KBM-7 (cell line): ENCODE measurements at places on chromosomes 7 and 10.

DNA sequence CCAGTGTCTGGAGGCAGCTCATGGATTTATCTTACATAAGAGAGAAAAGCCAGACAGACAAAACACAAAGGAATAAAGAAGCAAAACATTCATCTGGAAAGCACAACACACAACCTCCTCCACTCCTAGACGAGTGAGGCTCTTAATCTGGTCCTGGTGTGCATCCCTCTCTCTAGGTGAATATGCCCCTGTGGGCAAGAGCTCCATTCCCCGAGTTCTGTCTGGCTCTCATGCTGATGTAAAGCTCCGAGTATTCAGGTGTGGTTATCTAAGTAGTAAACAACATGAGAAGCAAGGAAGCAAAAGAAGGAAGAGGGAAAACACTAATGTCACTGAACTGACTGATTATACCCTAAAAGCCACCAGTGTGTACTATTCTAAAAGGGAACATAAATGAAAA lies 47.9 kb upstream of the FEZF1 start:
- DNase-seq = no peak

GRCh38 chr7:98643236-98643985 lies 26.3 kb downstream of the NPTX2 start:
- no peak for DNase-seq

- DNase-seq = no peak
Measured at GRCh38 chr7:31059551-31059950, 7.4 kb downstream of the ADCYAP1R1 start.

GRCh38 chr10:113985297-113985844 lies 58.3 kb upstream of the ADRB1 start:
- no peak for DNase-seq

GRCh38 chr7:83153419-83153818 lies 9.3 kb downstream of the PCLO start:
- DNase-seq = no peak

DNA sequence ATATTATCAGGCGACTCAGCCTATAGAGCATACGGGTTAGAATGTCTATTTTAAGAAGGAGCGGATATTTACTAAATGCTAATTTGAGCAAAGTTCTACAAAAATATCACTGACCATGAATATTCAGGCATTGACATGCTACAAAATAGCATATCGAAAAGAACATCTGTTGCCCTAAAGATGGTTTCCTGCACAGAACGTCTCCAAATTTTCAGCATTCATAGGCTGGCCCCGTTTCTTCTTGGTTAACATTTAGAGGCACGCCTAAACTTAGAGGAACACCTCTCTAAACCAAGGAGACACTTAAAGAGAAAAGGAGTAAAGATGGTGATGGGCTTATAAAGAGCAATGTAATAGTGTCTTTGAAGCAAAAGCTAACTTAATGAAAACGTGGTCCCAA lies 1.3 kb upstream of the MINPP1 start:
- DNase-seq = no peak

DNA sequence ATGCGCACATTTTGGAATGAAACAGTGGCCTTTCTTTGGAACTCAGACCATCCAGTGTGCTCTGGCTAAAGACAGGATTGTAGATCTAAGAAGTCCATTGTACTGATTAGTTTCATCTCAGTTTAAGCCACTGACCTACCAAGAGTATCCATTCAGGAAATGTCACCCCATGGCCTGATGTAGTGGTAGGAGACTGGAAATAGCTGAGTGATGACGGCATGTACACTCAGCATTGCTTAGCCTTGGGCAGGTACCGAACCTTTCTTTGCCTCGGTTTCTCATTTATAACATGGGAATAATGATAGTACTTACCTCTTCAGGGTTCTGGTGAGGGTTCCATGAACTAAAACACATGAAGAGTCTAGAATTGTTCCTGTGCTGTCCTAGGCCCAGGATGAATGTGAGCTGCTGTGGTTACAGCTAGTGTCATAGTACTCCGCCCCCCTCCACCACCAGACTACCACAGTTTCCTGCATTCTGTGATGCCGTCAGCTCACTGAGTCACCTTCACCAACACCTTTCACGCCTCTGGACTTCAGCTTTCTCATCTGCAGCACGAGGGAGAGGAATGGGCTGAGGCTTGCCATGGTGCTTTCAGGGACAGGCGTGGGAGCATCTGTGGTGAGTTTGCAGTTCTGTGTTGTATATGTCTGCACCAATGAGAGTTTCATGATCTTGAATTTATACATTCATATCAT lies 484.0 kb upstream of the GALNT17 start:
- DNase-seq = no peak

GRCh38 chr10:70761031-70761601 lies 24.1 kb downstream of the TBATA start:
- DNase-seq = no peak

DNA sequence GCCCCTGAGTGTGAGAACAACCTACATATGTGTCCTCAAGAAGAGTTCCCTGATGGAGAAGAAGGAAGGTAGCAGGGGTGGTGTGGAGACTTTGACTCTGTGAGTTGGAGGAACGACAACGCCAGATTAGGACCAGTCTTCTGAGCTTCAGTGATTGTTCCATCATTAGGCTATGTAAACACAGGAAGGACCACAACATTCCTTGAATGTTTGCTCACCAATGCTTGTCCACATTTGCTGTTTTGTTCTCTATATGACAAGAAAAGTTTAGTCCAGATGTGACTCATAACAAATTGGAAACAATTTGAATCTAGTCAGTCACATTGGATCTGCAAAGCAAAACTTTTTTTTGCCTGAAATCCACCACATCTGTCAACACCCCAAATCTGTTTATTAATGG lies 62.7 kb downstream of the ENTPD1 start:
- DNase-seq = no peak

GRCh38 chr7:35797311-35797710 lies 3.5 kb upstream of the SEPTIN7 start:
- peak; percentile 77 for DNase-seq

DNA sequence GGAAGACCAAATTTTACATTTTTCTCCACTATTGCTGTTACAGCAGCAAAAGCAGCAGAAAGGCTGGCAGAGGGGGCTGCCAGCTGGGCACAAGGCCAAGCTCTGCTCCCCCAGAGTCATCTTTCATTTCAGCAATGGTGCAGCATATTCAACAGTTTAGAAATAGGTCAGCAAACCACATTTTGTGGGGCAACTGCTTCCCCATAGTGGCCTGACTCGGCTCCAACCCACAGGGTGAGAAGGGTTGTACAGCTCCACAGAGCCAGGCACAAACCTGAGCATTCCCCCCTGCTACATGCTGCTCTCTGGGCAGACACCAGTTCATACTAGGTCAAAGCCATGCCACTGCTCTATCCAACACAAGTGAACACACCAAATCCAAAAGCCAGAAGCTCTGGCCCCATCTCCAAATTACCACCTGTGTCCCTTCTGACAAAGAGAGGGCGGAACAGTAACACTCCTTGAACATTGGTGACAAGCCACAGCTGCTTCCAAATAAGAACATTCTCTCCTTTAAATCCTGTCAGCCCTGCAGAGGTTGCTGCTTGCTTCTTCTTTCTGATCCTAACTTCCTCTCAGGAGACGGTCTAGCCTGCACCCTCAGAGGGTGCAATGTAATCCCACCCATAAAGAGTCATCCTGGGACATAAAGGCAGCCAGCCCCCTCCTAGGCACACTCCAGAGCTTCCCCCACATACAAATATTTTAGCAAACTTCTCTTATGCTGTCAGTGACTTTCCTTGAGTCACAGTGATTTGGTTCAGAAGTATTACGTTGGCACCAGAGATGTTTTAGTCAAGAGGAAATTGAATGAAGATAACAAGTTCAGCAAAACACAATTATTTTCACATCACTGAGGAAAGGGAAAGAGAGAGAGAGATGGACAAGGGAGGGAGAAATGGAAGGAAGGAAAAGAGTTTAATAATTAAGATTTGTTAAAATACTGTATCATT lies 39.0 kb upstream of the SLIT1 start:
- no peak for DNase-seq

GRCh38 chr10:13759168-13759567 lies 172.4 kb downstream of the PRPF18 start:
- no peak for DNase-seq

- no peak for DNase-seq
Measured at GRCh38 chr7:94417901-94418300, 23.2 kb downstream of the COL1A2 start.

DNA sequence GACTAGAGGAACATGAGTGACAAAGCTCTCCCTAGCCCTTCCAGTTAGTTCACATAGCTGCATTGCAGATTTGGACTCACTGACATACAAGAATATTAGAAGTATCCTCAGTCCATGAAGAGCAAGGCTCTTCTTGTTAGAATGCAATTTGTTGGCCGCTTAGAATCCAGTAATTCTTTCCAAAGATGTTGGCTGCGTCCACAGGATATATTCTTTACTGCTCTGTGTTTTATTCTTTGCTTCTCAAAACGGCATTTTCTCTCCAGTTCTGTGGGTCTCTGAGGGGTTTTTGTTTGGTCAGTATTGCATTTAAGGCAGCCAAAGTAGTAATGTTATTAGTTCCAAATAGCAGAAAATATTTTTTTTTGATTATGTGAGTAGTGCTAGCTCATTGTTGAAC lies 588.6 kb downstream of the DNAJB9 start:
- DNase-seq = no peak

DNA sequence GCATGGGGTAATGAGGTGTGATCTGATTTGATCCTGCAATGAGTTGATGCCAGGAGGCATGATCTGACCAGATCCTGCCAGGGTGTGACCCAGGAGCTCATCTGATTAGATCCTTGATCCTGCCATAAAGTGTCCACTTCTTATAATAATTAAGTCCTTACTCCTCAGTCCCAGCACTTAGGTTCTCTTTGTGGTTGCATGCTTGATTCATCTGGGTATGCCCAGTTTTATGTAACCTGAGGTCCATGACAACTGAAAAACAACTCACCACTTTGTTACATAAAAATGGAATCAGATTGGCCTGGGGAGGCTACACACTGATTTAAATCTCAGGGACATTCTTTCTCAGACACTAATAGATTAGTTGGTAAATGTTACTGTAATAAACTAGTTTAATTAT lies 19.1 kb downstream of the ACADSB start:
- no peak for DNase-seq

- peak; percentile 44 for DNase-seq
Measured at GRCh38 chr7:95199779-95200558, 124.4 kb downstream of the PON1 start.

- peak; percentile 80 for DNase-seq
Measured at GRCh38 chr7:26199301-26200037, 1.1 kb downstream of the HNRNPA2B1 start.

DNA sequence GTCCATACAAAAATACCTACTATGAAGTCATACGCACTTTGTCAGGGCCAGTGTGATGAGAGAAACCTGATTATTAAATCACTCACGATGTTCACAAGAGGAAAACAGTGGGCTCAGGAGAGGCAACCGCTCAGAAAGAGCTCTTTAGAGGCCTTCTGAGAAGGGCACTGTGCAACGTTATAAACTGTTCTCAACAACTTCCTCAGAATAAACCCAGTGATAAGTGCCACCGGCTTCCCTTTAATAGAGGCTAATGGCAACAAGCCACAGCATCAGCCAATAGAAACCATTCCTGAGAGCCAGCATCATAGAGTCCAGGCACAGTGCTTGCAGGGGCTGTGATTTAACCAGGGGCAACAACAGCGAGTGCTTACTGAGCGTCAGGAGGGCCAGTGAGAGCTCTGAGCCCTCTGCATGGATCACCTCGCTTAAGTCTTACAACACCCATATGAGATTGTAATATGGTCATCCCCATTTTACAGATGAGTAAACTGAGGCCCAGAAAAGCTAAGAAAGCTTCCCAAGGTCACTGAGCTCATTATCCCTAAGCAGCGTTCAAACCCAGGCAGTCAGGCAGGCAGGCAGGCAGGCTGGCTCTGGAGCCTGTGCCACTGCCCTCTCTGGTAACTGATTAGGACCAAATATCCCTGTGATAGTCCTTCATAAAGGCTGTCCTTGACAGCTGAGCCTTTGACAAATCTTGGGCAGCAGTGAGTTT lies 30.9 kb upstream of the ATXN7L1 start:
- DNase-seq = no peak

DNA sequence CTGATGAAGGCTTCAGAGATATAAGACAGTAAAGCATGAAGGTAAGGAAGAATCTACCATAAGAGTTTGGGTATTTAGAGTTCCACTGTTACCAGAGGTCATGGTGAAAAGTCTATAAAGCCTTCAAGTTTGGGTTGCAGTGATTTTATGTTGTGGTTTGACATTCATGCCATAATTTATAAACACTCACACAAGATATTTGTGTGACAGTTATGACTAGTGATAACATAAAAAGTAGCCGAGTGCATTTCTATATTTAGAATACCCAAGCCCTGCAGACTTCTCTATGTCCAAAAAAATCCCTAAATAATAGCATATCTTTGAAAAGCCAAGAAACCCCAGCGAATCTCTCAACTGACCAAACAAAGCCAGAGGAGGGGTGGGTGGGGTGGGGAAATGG lies 229.9 kb downstream of the CXCL12 start:
- DNase-seq = no peak

GRCh38 chr10:52488606-52489485 lies 174.8 kb downstream of the DKK1 start:
- peak; percentile 33 for DNase-seq

- peak; percentile 45 for DNase-seq
Measured at GRCh38 chr7:133853706-133854276, 273.3 kb upstream of the LRGUK start.

GRCh38 chr10:23927576-23928325 lies 281.2 kb upstream of the KIAA1217 start:
- DNase-seq = no peak

DNA sequence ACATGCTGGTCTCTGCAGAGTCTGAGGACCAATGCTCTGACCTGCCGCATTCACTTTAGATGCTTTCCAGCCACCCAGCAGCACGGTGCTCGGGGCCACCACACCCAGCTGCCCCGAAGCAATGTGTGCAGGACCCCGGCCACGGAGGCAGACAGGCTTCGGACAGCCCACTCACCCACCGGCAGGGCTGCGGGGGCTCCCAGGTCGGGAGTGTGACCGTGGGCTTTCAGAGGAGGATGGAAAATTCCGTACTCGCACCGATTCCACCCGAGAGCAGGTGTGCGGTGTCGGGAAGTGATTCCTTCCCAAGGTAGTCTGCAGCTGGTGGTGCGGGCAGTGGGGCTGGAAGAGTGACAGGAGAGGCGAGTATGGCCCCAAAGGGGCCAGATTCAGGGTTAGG lies 190.9 kb downstream of the DNAJB6 start:
- DNase-seq = no peak

DNA sequence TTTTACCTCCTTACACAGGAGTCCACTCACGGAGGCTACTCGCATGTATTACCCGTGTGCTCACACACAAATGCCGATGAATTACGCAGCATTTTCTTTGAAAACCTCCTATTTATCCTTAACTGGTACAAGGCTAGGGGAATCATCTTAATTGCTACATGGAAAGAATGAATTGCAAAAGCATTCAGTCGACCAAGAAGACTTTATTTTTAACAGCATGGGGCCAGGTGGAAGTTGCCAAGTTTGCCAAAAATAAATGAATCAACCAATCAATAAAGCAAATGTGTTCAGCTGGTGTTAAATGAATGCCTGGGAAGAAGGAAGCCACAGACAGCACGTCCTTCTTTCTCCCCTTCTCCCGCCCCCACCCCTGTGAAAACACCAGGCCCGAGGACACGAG lies 55.8 kb downstream of the CTBP2 start:
- no peak for DNase-seq
